Activated naive CD4-positive, alpha-beta T cell treated with Interleukin-2 at 50 U/mL for 16 hours (primary cell): ENCODE measurements at places on chromosomes 7 and 10.

DNA sequence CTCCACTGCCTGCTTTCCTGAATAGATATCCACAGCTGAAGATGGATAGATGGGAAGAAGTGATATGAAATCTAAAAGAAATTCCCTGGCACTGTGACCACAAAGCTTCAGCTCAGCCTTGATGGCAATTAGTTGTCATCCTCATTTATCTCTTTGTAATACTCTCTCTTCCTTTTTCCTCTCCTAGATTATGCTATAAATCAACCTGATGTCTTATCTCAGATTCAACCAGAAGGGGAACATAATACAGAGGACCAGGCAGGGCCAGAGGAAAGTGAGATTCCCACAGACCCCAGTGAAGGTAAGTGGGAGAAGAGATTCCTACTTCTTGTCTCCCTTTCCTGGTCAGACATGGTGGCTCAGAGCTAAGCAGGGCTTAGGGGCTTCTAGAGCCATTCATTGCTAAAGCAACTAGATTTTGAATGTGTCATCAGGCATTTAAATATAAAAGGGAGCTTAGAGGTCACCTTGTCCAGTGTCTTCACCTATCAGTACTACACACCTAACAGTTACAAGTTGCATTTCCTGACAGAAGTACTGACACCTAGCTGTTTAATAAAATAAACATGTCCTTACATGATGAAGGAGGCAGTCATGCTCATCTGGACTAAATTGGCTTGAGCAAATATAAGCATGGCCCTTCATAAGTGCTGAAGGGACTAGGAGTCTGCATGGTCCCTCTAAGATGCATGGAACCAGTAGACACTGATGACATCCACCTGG is 19.5 kb downstream of the ZNF398 start:
- DNase-seq = no peak

- no peak for DNase-seq
Observed at GRCh38 chr7:142913051-142913450, 20.5 kb downstream of the TRPV5 start.

GRCh38 chr10:33314811-33315561 is 19.5 kb downstream of the NRP1 start:
- DNase-seq = no peak

DNA sequence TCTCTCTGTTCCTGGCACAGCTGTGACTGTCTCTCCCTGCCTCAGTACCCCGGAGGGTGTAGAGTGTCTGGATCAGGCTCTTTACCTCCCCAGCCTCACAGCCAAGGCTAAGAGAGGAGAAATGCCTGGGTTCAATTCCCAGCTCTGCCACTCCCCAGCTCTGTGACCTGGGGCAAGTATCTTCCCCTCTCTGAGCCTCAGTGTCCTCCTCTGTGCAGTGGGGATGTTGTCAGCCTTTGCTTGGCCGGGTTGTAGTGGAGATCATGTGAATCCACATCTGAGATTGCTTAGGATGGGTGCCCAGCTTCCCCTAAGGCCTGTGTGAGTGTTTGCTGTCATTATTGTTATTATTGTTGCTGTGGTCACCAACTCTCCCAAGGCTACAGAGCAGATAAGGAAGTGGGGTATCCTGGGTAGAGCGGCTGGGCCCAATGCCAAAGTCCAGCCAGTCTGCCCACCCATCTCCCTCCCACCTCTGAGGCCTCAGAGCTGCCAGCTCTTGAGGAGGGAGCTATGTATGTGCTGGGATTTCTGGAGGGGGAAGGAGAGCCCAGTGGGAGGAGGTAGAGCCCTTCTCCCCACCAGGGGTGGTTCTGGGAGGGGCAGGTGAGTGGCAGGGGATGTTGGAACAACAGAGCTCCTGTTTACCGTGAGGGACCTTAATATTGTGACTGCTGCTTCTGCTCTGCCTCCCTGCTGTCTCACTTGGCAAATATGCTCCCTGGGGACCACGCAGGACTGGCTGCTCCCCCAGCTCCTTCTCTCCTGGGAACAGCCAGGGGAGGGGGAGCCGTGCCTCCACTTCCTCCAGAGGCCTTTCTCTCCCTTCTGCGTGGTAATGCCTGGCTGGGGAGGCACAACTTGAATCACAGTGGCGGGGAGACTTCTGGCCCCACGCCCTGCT is 170.5 kb downstream of the RPS24 start:
- no peak for DNase-seq

DNA sequence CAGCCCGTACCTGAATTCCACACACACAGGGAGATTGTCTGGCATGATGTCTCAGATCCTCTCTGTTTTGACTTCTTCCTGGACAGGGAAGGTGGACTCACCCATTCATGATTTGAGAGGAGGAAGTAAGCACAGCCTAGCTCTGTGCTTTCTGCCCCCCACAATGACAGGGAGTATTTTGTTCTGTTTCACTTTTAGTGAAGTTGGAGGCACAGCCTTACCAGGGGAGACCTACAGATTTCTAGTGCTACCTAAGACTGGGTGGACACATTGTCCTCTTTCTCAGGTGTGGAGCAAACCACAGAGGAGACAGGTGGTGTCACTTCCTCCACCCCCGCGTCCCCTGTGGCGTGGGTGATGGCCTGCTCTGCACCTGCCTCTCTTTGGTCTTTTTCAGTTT is 408.6 kb upstream of the PFKP start:
- no peak for DNase-seq

GRCh38 chr10:112394475-112394875 is 20.6 kb downstream of the ACSL5 start:
- no peak for DNase-seq

- DNase-seq = no peak
Observed at GRCh38 chr7:41367967-41368882, 334.7 kb downstream of the INHBA start.

GRCh38 chr10:98920807-98921206 is 314.8 kb downstream of the HPSE2 start:
- no peak for DNase-seq

DNA sequence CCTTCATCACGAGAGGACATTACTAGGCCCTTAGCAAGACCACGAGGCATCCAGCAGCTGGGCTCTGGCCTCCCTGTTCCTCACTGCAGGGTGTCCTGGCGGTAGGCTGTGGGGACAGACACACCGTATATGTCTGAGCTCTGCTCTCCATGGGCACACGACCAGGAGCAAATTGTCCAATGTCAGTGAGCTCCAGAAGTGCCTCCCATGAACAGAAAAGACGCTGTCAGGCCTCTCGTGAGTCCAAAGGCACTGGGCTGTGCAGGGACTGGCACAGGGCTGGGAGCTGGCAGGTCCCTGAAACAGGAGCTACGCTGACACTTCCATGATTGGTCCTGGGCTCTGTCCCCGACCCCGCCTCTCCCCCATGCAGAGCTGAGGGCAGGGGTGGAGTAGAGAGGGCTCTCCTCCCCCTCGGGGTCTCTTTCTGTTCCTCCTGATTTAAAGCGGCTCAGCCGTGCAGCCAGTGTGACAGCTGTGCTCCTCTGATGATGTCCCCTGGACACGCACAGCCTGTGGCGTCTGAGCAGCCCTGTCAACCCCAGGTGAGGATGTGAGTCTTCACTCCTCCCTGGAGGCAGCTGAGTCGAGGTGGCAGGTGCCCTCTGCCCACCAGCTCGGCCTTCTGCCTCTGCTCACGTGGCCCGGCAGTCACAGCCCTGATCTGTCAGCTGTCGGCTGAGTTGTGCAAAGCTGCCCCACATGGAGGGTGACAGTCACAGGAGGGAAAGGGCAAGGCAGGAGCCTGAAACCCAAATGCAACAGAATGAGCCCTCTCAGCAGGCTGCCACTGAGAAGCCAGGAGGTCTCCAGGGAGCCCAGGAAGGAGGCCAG is 13.0 kb downstream of the ANTXRL start:
- DNase-seq = peak; percentile 2

DNA sequence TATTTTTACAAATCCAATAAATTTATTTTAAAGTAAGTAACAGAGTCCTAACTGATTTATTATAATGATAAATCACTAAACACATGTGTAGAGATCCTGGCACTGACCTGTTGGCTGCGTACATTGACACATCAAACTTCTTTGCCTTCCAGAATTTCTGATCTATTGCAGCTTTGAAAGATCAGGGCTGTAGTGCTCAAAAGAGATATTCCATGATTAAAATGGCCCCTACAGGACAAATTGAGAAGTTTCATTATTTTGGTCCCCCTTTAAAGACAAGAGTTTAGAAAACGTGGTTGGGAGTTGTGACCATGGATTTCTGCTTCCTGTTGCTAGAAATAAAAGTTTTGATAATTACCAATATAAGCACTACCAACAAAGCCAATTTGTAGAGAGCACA is 87.7 kb upstream of the PDK4 start:
- DNase-seq = no peak

GRCh38 chr10:78330884-78331283 is 297.2 kb downstream of the RPS24 start:
- DNase-seq = no peak

DNA sequence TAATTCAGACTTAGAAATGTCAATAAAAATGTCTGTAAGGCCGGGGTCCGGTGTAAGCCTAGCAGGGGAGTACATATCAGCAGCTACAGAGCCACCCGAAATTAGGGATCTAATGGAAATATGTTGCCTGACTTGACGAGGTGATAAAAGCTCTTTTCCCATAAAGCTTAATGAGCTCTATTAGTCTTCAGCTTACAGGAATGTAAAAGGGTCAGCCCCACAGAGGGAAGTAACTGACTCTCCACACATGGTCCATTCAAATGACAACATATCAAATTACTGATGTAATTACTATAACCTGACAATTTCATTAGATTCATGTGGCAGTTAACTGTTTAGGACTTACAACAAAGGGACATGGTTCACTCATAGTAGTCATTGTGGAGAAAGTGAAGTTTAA is 62.3 kb downstream of the ATE1 start:
- no peak for DNase-seq

GRCh38 chr7:37039131-37039749 is 314.9 kb upstream of the AOAH start:
- DNase-seq = no peak

DNA sequence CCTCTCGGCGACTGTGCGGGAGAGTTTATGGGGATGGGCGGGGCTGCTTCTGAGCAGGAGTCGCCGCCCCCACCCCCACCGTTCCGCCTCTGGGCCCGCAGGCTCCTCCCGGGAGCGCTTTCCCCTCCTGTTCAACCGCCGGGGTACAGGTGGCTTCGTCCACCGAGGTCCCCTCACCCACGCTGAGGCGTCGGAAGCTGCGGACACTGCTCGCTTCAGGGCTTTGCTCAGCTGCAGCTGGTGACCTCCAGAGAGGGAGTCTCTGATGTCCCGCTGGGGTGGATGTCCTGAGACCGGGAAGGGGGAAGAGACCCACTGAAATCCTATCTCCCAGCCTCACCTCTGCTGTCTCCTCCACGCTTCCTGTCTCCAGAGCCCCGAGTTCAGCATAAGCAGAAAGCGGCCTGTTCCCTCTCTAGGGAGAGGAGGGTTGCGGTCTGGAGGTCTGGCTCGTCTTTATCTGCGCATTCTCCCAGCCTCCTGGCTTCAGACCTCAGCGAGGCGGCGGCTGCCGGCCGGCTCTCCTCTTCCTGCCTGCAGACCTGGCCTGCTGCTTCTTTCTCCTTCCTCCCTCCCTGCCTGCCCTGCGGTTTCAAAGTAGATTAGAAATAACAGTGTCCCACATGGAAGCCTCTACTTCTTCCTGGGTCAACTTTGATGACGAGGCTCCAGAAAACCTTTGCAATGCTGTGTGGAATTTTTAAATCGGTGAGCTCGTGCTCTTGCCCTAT is 1.8 kb downstream of the CYP2E1 start:
- DNase-seq = peak; percentile 15

DNA sequence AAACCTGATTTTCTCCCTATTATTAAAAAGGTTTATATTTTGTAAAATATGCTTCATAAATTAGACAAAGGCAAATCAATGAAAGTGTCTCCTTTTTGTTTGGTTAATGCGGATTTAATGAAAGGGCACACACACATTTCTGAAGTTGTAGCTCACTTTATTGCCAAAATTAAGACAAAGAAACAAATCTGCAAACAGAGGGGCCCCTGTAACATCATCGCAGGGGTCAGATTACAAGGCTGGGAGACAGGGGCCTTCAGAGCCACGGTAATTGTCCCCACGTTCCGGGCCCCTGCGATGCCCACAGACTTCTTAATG is 22.4 kb downstream of the FGFBP3 start:
- no peak for DNase-seq

DNA sequence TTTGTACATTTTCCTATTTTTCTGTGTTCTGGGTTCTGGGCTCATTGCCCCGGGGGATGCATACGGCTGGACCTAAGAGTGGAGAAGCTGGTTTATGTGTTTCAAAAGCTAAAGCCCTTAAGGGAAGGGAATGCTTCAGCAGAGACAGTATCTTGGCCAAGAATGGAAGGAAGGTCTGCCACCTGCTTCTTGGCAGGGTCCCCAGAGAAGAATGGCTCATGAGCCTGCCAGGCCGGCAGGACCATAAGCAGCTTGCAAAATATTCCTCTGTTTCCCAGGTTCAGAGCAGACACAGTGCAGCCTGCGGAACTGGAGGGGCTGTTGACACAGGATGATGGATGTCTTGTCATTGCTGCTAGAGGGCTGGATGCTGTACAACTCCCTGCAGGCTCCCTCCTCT is 7.8 kb upstream of the ABHD11 start:
- no peak for DNase-seq

- DNase-seq = no peak
Observed at GRCh38 chr7:71311576-71311975, 179.6 kb downstream of the GALNT17 start.

DNA sequence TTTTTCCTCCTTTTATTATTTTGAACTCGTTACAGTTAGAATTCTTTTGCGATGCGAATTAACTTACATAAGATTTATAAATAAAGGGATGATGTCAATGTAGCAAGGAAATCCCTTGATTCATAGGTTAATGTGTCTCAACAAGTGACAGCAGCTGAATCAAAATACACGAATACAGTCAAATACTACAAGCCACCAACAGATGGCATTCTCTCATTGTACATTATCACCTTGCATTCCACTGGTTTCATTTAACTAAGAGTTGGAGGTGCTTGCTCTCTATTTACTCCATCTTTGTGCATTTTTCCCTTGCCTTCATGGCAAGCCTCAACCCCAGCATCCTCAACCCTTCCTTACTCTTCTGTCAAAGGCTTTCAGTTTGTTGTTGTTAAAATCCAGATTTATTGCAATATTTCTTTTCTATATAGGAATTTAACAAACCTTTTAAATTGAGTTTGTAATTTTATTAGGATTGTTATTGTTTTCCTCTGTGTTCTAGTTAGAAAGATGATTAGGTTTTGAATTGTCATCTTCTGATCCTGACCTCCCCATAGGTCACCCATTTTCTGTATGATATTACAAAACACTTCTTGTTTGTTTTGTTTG is 78.3 kb downstream of the SLC25A40 start:
- DNase-seq = no peak

- no peak for DNase-seq
Observed at GRCh38 chr10:113036619-113037018, 86.6 kb downstream of the TCF7L2 start.

GRCh38 chr10:115761166-115761565 is 511.8 kb downstream of the GFRA1 start:
- no peak for DNase-seq

DNA sequence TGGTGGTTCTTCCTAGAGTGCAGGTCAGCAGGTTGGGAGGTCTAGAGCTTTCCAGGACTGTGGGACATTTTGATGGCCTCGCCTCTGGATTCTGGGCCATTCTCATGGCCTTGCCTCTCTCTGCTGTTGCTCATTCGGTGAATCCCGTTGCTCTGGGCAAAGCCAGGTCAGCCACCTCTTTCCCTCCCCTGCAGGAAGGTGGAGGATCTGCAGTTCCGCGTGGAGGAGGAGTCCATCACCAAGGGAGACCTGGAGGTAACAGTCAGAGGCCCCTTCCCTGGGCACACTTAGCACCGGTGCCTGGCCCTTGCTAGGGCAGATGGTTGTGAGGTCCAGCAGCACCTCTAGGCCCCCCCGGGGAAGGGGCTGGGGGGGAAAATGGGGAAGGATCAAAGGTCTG is 74.9 kb downstream of the CLIP2 start:
- DNase-seq = no peak
